Cerebellar nuclear complex (tissue), 1 donor: ENCODE measurements at places on chromosomes 2 and 18.

DNA sequence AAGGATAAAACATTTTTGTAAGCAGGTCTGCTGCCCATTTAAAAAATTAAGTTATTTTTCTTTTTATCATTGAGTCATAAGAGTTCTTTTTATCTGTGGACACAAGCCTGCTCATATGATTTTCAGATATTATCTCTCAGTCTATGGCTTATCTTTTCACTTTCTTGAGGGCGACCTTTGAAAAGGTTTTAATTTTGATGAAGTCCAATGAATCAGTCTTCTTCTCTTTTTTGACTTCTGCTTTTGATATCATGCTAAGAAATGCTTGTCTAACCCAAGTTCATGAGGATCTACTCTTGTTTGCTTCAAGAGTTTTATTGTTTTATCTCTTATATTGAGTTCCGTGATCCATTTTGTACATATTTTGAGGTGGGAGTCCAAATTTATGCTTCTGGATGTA lies 36.5 kb downstream of the PSMD14 start:
- DNase-seq: no peak

DNA sequence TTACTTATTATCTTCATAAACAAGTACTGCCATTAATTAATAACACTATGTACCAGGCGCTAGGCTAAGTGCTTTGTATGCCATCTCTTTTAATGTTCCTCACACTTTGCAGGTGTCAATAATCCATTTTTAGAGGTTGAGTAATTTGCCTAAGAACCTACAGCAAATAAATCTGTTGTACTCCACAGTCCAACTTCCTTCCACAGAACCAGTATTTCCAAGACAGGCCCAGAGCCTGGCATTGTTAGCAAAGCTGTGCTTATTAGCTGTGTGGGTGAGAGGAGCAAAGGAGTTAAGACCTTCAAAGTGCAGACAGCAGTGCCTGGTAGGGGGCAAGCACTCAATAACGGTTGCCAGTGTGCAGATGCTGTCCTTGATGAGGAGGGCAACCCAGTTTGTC lies 14.2 kb upstream of the PTPN4 start:
- no peak for DNase-seq

DNA sequence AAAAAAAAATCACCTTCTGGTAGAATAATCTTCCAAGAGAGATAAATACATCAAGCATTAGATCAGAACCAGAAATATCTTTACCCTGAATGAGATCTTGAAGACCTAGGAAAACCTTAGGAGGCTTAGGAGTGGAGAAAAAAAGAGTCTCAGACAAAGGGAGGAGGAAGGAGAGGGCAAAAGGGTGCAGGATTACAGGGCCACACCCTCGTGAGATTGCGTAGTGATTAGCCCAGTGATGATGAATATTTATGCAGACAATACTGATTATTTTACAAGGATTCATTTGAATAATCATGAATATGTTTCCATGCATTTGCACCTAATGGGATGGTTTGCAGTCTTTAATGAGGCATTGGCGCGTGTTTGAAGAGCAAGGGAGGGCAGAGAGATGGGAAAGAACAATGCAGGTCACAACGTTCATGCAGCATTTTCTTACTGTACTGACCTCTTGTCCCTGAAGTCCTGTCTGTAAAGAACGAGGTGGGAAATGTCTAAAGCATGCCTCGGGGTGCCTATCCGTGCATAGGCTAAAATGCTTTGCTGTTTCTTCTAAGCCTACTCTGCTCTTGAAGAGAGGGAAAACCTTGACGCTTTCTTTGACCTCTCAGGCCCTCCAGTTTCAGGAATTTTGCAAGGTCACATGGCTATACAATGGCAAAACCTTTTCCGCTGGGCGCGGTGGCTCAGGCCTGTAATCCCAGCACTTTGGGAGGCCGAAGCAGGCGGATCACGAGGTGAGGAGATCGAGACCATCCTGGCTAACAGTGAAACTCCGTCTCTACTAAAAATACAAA lies 18.6 kb upstream of the ZNF532 start:
- DNase-seq: no peak

- no peak for DNase-seq
These were observed 36.6 kb downstream of the FAM124B start for GRCh38 chr2:224365331-224365730.

GRCh38 chr2:144166743-144167142 lies 353.2 kb downstream of the ZEB2 start:
- no peak for DNase-seq

- DNase-seq: no peak
These were observed 45.6 kb downstream of the INPP4A start for GRCh38 chr2:98489971-98490962.

DNA sequence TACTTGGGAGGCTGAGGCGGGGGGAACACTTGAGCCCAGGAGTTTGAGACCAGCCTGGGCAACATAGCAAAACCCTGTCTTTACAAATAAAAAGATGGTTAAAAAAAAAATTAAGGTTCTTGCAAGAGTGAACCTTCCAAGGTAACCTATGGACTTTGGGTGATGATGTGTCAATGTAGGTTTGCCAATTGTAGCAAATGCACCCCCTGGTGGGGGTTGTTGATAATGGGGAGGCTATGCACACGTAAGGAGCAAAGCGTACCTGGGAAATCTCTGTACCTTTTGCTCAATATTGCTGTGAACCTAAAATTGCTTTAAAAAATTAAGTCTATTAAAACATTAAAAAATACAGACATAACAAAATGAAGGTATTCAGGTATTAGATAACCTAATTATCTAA lies 70.4 kb downstream of the CWC22 start:
- no peak for DNase-seq

GRCh38 chr2:119438128-119438656 lies 6.5 kb downstream of the TMEM37 start:
- DNase-seq: no peak

GRCh38 chr2:38514603-38515154 lies 88.0 kb downstream of the HNRNPLL start:
- no peak for DNase-seq

GRCh38 chr2:225400060-225400511 lies 576 bp downstream of the NYAP2 start:
- peak; percentile 74 for DNase-seq

- DNase-seq: no peak
These were observed 119.9 kb downstream of the THADA start for GRCh38 chr2:43475922-43476321.

DNA sequence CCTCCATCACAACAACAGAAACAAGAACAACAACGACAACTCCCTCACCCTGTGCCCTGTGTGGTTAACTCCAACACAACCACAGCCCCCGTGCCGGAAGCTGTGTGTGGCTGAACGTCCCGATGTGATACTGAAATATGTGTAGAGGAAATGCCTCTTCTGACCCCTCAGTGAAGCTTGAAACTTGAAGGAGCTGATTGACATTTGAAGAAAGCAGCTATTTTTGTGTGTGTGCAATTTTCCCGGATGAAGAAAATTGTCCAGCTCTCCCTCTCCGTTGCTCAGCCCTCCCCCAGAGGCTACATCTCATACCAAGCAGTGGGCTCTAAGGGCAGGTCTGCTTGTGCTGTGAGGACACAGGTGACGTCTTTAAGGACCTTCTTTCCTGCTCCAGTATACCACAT lies 173.8 kb downstream of the ICOS start:
- no peak for DNase-seq

- no peak for DNase-seq
These were observed 77.3 kb downstream of the FAM124B start for GRCh38 chr2:224324604-224325003.

DNA sequence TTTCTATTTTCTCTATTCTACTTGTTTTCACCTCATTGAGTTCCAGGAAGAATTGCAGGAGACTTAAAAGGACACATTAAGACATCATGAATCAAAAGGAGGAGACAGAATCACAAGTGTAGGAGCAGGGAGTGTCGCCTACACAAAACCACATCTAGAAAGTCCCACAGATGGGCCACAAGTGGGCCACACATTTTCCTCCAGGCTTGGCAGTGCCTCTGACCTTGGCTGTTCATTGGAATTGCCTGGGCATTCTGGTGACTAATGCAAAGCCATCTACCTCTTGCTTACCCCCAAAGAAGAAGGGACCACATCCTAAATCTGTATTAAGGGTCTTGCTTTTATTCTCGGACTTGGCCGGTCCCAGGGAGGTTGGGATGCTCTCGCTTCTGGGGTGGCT lies 103.6 kb downstream of the KLHL29 start:
- no peak for DNase-seq

GRCh38 chr2:238785528-238785860 lies 62.4 kb upstream of the TWIST2 start:
- no peak for DNase-seq

DNA sequence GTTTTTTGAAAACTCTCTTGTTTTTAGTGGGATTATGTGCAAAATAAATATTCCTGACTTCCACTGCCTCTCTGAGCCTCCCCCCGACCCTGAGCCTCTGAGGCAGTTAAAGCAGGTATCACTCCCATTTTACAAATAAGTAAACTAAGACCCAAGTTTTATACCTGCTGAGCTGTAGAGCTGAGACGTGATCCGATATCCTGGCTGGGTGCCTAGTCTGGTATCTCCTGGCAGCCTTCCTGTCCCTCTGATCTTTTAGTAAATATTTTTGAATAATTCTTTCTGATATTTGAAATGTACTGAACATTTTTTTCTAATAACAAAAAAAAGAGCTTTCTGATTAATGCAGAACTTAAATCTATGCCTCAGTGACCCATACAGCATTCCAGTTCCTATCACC lies 108.3 kb upstream of the NOSTRIN start:
- no peak for DNase-seq

DNA sequence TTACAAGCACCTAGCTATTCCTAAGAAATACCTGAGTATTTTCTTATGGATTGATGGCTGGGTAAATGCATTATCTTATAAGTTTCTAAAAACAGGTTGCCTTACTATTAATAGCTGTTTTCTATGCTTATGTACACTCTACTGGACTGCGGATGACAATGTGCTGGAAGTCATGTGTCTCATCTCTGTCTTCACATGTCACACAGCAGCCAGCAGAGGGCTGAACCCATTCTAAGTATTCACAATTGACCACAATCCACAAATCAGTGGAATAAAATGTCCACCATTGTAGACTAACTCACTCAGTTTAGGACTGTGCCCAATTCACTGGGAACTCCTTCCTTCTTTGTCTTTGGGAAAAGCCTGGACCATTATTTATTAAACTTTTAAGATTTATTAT lies 371.2 kb downstream of the INSIG2 start:
- no peak for DNase-seq

GRCh38 chr2:219513787-219514186 lies 495 bp upstream of the ASIC4 start:
- no peak for DNase-seq

DNA sequence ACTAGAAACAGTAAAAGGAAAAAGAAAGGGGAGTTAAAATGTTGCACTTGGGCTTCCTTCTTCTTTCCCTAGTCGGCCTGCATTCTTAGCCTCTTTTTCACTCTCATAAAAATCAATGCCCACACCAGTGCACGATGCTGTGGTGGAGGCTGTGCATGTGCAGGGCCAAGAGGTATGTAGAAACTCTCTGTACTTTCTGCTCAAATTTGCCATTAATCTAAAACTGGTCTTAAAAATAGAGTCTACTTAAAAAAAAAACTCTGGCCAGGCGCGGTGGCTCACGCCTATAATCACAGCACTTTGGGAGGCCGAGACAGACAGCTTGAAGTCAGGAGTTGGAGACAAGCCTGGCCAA lies 11.1 kb downstream of the TRAPPC8 start:
- DNase-seq: no peak

DNA sequence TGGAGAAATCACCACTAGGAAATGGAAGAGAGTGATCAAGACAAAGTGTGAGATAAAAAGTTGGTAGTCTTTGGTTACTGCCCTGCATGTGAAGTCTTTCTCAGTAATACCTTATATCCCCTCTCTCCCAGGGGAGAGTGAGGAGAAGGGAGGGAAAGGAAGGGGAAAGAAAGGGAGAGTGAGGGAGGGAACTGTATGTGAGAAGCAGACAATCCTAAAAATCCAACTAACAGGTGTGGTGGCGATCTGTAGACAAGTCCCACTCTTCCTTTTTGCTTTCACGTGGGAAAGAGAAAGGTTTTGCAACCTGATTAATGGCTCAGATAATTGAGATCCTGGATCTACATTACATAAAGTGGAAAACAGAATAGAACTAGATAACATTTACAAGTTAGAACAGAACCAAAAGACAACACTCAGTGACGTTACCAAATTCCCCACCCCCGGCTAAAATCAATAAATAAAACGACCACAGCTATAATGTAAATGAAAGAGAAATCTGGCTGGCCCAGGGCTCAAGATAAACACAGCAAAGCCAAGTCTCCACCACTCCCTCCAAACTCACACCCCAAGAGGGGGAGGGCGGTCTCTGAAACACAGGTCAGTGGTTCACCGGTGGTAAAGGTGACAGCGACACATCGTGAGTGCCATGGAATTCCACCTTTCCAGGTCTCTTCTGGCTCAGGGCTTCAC lies 10.0 kb upstream of the APCDD1 start:
- DNase-seq: no peak
